ENCODE measurements at places on chromosomes 3 and 15.
A peak's percentile ranks its signal among the peaks of the same experiment; 100 is the strongest.

GRCh38 chr3:196320137-196320536 lies 2.1 kb upstream of the DYNLT2B start:
- DNase-seq, result no peak

- DNase-seq, result no peak
Measured at GRCh38 chr15:74653426-74654102, 37.9 kb downstream of the CLK3 start.

DNA sequence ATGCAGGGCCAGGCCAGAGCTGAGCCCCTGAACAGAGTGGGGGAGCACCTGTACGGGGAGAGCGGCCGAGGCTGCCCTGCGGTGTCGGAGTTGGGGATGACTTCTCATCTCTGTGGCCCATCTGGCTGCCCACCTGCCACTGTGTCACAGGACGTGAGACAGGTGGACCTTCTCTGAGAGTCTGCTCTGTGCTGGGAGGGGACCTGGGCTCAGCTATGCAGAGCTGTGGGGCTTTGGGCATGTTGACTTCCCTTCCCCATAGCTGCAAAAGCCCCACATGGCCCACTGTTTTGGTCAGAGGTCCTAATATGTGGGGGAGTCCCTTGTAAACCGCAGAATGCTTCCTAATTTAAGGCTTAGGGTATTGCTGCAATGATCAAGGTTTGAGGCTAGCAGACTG lies 68.0 kb upstream of the TRPM1 start:
- no peak for DNase-seq

DNA sequence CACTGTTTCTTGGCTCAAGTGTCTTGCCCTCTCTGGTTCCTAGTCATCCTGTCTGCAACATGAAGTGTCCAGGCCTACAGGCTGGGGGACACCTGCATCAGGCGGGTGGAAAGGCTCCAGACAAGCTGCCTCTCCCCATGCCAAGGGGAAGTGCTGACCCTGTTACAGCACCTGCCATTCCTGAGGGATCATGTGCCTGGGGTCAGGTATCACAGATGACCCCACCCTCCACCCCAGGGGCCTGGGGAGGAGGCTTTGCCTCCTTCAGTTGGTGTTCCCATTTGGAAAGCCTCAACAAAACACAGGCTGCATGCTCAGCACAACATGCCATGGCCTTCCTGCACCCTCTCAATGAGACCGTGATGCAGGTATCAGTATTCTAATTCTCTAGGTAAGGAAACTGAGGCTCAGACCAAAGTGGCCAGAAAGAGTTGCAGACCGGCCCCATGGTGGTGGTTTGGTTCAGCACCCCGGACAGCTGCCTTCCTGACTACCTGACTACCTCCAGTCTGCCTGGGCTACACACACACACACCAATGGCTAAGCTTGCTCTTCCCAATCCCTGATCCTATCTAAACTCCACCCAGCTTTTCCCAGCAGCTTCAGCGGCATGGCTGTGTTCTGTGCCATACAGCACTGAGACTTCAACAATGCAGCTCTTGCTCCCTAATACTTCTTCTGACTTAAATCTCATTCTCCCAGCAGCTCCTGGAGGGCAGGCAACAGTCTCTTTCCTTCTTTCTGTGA lies 69.7 kb upstream of the LINGO1 start:
- DNase-seq, result no peak

- DNase-seq, result no peak
Measured at GRCh38 chr15:27679203-27679602, 419.9 kb downstream of the OCA2 start.

- no peak for DNase-seq
Measured at GRCh38 chr3:117938974-117939373, 1095.7 kb downstream of the IGSF11 start.

DNA sequence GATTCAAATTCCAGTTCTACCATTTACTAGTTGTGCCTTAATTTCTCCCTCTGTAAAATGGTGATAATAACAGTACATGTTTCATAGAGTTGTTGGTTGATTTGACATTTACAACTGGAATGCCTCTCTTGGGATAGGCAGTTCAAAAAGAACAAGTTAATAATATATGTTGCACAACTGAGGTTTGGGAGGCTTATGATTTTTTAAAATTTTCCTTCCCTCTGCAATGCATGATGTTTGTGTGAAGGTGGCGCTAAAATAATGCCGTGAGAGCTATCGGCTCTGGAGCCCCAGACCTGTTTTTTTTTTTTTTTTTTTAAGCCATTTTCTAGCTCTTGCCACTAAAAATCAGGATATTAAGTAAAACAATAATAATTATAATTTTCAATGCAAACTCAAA lies 18.6 kb downstream of the DNAJB11 start:
- DNase-seq, result no peak

- DNase-seq, result no peak
Measured at GRCh38 chr3:145648396-145648795, 512.6 kb downstream of the PLOD2 start.

- DNase-seq, result no peak
Measured at GRCh38 chr3:167251678-167252077, 128.4 kb downstream of the ZBBX start.

DNA sequence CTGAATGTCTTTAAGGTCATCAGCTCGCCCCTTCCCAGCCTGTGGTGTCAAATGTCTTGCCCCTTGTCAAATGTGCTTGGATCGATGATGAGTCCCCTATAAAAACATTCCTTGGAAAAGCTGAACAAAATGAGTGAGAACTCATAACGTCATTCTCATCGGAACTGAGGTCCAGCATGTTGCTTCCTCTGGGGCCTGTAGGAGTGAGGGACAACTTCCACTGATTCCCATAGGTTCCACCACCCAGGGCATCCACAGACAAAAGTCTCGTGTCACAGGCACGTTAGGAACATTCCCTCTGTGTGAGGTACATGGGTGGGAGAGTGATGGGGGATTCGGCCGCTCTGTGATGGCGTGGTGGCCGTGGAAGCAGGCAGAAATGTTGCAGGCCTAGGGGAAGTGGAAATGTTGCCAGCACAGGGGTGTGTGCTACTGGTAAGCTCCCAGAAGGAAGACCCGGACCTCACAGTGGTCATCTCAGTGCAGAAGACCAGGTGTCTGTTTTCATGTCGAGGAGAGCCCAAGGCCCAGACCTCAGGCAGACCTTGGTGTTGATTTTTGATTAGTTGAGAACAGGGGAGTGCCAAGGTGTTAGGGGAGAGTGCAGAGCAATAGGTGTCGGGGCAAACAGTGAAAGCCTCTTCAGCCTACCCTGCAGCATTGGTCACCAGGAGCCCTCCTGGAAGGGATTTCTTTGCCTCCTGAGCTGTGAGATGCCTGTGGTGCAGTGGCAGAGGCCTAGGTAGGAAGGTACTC lies 96.8 kb downstream of the SNRPN start:
- no peak for DNase-seq

DNA sequence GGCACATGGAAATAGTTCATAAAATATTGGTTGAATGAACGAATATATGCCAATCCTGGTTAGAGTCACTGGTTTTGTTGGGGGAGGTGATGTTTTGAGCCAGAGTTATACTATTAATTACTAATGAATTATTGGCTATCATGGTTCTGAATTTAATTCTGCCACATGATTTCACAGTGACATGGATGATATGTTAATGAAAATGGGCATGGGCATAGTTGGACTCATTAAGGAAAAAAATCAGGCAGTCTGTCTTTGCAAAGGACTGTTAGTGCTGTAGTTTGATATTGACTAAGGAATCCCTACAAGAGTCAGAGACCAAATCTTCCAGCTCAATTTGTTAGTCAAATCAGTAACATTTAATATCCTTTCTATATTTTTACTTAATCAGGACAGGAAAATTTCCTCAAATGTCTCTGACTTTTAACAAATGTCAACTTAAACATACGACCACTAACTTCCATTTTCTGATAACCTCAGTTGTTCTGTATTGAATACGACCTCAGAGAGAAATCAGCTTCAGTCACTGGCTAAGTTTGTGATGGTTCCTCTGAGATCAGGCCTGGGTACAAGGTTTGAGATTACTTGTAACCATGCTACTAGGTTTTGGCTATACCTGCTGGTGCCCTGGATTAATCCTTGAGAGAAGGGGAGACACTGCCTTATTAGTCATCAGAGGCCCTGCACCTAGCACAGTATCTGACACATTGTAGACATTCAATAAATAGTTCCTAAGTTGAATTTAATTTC lies 13.3 kb downstream of the NFKBIZ start:
- DNase-seq, result no peak

GRCh38 chr3:161054860-161055604 lies 50.1 kb downstream of the B3GALNT1 start:
- DNase-seq, result no peak

- DNase-seq, result no peak
Measured at GRCh38 chr15:99712415-99712814, 20.8 kb downstream of the LYSMD4 start.

GRCh38 chr3:13025090-13025489 lies 48.1 kb downstream of the IQSEC1 start:
- DNase-seq, result no peak

- peak; percentile 66 for DNase-seq
Measured at GRCh38 chr3:43389388-43390254, 103.3 kb downstream of the SNRK start.

DNA sequence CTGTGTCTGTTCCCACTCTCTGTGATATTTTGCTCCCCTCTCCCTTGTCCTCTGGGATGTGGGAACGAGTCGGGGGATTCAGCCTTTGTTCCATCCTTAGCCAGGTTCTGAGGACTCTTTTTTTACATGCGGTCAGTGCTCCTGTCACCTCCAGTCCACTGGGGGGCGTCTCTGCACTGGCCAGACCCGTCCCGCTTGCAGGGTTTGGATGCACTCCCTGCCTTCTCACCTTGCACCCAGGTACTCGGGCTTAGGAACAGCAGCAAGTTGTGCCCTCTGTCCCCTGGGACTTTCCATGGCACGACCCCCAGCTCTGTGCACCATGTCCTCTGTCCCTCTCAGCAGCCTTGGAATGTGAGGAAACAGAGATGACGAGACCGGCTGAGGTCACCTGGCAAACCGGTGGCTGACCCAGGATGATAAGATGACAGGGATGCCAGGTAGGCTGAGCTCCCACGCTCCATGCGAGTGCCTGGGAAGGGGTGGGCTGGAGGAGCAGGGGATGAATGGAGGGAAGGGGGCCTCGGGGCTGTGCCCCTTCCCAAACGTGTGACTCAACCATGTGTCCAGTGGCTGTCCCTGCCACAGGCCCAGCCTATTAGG lies 27.3 kb upstream of the FGD5 start:
- peak; percentile 41 for DNase-seq

DNA sequence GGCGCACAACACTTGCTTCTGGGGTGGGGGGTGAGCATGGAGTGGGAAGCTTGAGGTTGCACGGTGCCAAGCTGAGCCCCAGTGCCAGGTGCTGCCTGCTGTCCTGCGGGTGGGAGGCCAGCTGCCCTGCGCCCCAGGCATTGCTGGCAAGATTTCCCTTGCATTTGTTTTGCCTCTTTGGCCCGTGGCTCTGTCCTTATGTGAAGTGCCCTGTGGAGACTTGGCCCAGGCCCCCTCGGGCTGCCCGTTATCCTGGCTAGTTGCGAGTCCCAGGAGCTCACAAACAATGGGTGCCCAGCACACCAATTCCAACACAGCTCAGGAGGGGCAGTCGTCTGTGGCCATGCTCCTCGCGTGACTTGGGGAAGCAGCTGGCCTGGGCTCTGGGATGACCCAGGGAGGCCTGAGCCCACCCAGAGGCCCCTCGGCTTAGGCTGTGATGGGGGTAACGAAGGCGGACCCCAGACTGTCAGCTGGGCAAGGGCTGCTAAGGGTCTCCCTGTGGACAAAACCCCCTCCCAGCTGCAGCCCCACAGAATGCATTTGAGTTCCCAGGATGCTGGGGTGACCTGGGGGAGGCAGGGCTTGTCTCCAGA lies 5.9 kb downstream of the C3orf22 start:
- DNase-seq, result no peak

GRCh38 chr3:129526121-129526900 lies 2.1 kb upstream of the RHO start:
- DNase-seq, result no peak

DNA sequence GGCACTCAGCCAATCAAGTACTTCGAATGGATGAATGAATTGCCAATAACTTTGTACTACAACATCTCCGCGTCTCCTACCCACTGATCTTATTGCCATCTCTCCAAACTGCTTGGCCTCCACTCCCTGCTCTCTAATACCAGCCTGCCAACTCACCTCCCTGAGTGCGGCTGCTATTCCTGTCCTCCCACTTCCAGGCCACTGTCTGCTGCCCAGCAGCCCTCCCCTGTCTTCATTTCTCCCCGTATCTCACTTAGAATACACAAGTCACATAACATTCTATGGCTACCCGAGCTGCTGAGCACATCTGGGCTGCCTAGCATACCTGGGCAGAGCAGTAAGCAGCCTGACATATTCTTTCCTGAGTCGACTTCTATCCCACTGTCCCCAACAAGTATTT lies 149.9 kb upstream of the LRTM1 start:
- DNase-seq, result no peak

DNA sequence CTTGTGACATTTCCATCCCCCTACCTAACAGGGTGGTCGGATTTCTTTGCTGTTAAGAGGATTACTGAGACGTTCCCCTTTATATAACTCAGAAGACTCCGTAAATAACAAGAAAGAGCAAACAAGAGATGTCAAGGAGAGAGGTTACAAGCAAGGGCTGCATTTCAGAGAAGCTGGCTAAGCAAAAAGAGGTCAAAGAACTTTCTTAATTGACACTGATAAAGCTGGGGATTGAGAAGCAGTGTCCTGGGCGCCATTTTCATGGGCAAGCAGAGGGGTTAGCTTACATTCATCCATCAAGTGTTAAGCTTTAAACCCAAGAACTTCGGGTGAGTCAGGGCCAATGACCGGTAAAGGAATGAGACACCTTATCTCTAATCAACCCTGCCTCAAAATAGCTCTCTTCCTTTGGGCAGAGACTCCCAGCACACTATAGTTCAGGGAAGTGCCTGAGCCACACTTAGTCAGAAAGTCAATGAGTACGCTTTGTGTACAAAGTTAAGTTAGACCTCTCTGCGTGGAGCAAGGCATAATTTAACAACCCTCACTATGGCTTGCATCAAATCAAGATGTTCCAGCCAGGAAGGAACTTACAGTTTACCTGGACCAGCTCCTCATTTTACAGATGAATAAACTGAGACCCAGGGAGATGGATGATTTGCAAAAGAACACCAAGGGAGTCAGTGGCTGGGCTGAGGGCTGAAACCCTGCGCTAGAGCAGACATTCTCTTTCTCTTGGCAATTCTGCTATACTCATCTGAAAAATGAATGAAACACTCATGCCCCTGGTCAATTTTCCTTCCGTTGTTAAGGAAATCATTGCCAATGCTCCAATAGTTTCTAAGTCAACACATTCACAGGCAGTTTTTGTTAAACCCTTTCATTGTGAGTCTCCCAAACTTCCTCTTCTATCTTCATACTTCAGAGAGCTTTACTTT lies 44.6 kb downstream of the CCNL1 start:
- DNase-seq, result no peak

DNA sequence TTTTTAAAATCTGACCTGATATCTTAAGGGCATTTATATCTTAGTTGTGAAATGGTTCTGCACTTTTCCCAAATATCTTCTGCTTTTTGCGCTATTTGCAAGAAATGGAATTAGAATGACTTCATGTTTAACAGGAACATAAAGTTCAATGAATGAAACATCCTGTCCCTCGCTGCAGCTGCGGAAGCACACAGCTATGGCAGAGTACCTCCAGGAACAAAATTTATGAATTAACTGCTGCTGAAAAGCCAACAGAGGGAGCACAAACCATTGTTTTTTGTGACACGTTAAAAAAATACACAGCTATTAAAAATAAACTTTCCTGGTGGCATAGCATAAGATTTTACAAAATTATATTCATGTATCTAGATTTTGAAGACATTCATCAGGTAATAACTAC lies 404.4 kb upstream of the MDFIC2 start:
- DNase-seq, result no peak
